AG20443 (cell line): ENCODE measurements at places on chromosomes 4 and X.

- DNase-seq, result no peak
These were observed 217.4 kb downstream of the DCTD start for GRCh38 chr4:182699795-182700194.

GRCh38 chr4:8510191-8510590 lies 69.6 kb downstream of the TRMT44 start:
- no peak for DNase-seq

DNA sequence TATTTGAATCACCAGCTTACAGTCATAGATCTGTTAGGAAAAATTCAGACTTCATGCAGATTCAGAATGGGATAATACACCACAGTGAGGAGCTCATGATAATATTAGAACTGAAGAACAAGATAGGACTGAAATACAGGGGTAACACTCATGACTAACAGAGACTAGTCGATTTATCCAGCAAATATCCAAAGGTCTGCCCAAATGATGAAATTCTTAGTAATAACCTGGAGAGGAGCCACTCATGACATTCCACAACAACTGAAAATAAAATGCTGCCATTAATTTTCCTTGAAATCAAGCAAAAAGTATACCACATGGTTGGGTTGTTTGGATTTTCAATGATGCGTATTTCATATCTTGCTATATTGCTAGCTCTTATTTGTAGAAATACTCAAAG lies 903.7 kb upstream of the ADGRL3 start:
- DNase-seq, result no peak

GRCh38 chr4:7041801-7042502 lies 1.2 kb upstream of the TADA2B start:
- DNase-seq, result no peak

GRCh38 chrX:55452833-55453124 lies 852 bp downstream of the MAGEH1 start:
- no peak for DNase-seq

DNA sequence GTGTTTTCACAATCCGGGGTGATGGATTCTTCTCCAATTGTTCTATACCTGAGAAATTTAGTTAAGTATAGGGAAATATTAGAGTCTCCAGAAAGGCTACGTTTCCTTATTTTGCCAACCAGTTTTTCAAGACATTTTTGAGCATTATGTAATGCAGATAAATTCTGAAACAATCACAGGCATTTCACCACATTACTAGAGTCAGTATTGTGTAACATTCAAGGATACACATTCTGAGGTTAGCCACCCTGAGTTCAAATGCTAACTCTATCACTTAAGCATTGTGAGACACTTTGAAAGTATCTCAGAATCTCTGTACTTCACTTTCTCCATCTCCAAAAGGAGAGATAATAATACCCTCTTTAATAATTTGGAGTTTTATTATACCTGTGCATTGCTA lies 10.6 kb downstream of the SULT1B1 start:
- no peak for DNase-seq

DNA sequence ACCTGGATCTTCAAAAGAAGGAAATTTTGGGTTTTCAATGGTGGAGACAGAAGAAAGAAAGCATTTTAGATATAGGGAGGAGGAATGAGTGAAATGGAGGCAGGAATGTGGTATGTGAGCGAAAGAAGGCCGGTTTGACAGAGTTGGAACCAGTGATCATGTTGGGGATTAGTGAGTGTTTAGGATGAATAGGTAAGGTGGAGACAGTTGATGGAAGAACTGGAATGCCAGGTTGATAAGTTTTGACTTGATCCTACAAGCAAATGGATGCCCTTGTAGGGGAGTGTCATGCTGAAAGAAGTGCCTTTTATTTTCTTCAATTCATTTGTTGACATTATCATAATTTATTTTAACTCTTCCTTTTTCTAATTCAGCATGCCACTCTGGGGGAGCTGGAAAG lies 207.8 kb upstream of the AMOT start:
- no peak for DNase-seq

DNA sequence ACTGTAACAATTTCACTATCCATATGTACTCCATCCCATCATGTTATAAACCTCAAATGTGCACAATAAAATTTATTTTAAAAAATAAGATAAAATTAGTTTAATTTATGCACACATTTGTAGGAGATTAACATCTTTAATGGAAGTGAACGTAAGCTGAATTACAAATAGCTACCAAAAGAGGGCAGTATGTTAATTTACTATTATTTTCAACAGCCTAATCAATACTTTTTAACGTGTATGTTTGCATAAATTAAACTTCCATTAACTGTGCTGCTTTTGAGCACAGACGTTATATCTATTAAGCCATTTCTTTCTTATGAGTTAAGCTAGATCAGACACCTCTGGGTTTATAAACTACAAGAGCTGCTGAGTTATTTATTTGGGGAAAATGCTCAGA lies 56.5 kb upstream of the PHKA2 start:
- no peak for DNase-seq

DNA sequence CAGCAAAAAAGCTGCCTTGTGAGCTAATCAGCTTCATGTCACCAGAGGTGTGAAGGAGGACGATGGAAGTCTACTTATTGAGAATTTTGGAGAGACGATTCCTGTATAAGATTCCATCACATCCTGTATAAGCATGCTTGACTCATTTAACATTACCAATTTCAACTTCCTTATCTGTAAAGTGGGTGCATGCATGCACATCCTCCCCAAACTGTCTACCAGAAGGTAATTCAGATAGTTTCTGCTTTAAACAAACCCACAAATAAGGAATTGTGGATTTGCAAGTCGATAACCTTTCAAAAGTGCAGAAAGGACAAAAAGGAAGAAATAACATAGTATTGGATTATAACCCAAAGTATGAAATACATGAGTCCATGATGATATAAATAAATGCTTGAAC lies 31.1 kb downstream of the AKAP4 start:
- no peak for DNase-seq

- DNase-seq, result no peak
These were observed 72.6 kb upstream of the SPRY1 start for GRCh38 chr4:123323998-123324397.

- no peak for DNase-seq
These were observed 913.4 kb downstream of the RPA4 start for GRCh38 chrX:97797076-97797475.

GRCh38 chr4:182318256-182318655 lies 75.1 kb downstream of the TENM3 start:
- DNase-seq, result no peak

DNA sequence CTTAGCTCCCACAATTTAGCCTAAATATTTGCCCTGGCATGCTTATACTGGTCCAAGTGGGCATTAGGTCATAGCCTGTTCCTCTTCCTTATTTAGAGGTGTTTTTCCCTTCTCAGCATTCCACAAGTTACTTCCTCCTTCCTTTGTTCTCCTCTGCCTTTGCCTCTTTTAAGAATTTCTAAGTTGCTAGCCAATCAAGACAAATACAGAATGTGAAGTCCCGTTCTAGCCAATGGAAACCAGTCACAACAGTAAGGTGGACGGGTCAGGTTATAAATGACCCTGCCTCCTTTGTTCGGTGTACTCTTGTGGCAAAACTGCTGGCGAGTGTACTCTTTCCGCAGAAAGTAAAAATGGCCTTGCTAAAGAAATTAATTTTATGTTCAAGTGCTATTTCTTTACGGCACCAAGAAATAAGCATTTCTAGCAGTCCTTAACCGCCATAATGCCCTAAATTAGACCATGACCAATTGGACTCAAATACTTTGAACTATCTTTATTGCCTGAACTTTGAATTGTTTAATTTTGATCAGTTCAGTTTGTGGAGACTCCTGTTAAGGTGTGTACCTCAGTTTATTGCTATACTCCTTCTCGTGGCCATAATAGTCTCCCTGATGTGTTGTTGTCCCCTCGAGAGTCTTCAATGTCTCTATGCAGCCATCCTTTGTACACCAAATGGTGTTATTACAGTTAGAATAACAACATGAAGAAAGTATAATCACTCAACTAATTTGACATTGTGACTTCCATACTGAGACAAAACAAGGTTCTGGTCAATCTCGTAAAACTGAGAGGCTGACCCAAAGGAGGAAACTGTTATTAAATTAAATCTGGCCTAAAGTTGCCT lies 1.6 kb upstream of the HADH start:
- DNase-seq, result no peak

DNA sequence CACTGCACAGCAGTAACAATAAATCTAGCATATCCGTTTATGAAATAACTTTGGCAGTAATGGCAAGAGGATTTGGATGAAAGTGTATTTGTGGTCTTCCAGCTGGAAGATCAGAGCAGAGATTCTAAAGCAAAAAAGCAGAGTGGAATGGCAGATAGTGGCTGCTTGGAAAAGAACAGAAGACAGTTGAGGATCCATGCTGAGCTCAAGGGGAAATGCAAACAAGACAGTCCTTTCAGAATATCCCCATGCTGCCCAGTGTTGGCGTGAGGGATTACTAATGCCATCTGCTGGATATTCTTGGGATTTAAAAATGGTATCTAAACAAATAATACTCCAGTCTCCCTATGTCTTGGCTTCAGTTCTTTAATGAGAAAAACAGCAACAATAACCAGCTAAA lies 629.1 kb upstream of the ATOH1 start:
- peak; percentile 66 for DNase-seq

DNA sequence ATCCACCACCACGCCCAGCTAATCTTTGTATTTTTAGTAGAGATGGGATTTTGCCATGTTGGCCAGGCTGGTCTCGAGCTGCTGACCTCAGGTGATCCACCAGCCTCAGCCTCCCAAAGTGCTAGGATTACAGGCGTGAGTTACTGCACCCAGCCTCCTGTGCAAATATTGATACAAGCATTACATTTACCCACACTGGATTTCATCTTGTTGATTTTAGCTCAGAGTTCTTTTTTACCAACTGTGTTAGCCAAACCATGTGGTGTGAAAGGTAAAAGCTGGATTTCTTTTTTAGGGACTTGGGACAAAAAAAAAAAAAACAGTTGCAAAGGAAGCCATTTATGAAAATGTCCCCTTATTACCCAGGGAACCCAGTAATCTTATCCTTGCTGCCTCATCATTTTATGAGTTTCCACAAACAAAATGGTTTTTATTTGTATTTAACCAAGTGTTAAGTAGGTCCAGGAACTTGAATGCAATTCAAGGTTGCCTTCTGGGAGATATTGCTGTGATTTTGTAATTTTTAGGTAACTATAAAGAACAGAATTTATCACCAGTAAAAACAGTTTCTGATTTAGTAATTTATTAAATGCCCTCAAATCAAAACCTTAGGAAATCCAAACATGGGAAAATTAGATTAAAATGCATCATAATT lies 202.5 kb downstream of the PALLD start:
- no peak for DNase-seq

DNA sequence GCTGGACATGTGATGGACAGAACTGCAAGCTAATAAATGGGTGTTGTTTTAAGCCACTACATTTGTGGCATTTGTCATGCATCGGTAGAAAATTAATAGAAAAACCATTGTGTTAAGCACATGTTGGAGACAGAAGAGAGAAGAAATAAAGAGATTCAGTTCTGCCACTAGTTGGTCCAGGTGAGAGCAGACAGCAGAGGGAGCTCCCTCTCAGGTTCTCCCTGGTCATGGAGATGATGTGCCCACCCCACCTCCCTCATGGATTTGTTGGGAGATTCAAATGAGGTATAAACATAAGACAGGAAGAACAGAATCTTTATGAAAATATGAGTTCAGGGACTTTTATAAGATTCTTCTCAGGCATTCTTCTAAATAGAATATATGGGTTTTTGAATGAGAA lies 36.8 kb upstream of the OCIAD2 start:
- DNase-seq, result no peak

GRCh38 chrX:80808881-80809411 lies 731 bp downstream of the BRWD3 start:
- no peak for DNase-seq

GRCh38 chrX:1587161-1587560 lies 4.2 kb upstream of the AKAP17A start:
- DNase-seq, result no peak

DNA sequence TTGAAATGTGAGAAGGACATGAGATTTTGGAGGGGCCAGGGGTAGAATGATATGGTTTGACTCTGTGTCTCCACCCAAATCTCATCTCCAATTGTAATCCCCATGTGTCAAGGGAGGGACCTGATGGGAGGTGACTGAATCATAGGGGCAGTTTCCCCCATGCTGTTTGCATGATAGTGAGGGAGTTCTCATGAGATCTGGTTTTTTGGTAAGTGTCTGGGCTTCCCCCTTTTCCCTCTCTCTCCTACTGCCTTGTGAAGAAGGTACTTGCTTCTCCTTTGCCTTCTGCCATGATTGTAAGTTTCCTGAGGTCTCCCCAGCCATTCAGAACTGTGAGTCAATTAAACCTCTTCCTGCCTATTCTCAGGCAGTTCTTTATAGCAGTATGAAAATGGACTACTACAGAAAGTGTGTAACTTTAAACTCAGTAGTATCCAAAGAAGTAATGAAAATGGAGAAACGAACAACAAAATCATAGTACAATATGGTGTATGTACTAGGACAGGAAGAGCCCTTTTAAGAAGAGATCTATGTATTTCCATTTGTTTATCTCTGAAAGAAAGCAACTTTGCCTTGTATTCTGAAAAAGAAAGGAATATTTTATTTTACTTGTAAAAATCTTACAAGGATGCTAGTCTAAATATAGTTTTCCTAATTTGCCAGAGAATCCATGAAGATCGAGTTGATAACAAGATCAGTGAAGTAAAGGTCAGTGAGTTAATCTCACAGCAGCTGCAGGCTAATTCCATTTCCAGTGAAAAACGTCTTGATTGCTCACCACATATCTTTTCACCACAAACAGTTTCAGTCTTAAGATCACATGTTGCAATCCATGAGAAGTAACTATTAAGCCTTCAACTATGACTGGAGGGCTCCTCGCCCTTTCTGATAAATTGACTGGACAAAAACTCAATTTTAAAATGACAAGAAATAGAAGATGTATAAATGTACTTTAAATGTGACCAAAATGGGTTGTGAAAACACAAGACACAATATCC lies 20.5 kb downstream of the PKD2 start:
- DNase-seq, result peak; percentile 82

GRCh38 chrX:13084611-13085010 lies 40.2 kb upstream of the FAM9C start:
- DNase-seq, result no peak

DNA sequence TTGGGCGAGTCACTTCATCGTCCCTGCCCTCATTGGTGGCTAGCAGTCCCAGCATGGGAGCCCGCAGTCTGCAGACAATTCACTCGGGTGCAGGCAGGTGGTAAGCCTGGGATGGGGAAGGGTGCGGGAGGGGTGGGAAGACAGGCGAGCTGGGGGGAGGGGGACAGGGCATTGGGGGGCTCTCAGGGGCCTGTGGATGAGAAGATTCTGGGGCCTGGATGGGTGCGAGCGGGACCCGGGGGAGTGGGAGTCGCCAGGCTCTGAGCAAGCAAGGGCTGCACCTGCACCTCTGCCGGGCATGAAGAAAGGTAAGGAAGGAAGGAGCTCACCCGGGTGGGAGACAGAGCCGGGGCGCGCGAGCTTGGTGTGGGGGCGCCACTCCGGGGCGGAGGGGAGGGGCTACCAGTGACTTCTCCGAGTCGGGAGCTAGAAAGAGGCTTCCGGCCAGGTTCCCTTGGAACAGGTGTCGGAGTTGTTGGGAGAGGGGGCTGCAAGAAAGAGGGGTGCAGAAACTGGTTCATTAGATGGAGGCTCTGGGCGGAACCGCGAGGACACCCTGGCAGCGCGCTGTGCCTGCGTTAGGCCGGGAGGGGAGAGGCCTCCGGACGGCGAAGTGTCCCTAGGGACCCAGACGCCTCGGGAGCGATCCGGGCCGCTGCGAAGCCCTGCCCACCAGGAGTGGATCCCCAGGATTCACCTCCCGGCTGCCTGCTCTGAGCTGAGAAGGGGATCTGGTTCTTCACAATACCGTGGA lies 103.4 kb upstream of the PDLIM3 start:
- peak; percentile 20 for DNase-seq
